ENCODE measurements at places on chromosomes 3 and 15. TPM values are rescaled to one million over a fixed set of nuclear protein-coding genes. Genes with fewer than 3 reads are reported as not detected.

DNA sequence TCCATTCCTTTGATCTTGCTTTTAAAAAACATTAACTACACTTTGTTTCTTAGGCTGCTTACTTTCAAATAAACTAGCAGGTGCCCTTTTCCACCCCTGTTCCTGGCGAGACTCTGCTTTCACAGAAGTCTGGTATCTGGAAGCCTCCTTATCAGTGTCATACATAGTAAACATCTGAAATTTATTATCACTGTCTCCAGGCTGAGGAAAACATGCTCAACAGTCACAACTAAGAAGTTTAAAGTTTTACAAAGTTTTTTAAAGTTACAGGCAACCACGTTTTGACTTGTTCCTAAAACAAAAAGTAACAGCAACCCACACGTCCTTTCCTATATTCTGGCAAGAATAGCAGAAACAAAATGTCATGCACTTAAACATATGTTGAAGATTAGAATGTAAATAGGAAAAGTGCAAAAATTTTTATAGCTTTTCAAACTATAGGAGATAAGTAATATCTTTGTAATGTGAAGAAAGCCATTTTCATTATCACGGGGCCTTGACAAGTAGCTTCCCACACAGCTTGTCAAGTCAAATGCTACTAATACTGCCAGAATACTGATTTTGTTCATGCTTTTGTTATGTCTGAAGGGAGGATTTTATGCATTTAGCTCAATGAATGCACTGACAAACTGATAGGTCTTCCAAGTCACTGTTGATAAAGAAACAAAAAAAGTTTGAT lies 275.2 kb upstream of the KCNMB2 start:
- DNase-seq, result no peak
- H3K4me1 ChIP-seq, result no peaks in the 10 kb centered on the region
- H3K27ac ChIP-seq, result no peak overlapping the region
- H3K36me3 ChIP-seq, result no peaks in the 10 kb centered on the region

The IQSEC1 gene
- 22.5 TPM for total RNA-seq

The ADAMTS7 gene
- 1.3 TPM for total RNA-seq

DNA sequence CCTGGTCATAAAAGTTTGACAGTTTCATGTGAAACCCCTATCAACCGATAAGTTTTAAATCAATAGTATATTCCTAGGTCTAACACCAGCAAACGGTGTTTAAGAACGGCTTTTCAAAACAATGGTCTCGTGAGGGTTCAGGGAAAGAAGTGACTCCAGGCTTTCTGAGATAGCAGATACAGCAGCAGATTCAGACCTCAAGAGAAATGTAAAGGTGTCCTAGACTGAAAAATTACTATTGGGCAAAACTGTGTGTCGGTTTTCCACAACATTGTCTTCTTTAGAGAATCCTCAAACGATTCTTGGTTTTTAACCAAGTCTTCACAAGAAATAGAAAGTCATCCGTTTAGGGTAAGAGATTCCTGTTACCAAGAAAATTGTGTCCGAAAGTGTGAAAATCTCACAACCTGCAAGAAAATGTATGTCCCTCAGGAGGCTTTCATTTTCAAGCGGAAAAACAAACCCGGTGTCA lies 1.2 kb downstream of the SETD2 start:
- H3K4me1 ChIP-seq, result peaks cover 53% of the 10 kb centered on the region
- peaks cover 31% of the 10 kb centered on the region for H3K36me3 ChIP-seq
- DNase-seq, result no peak
- H3K4me3 ChIP-seq, result peak overlapping the region; percentile 94
- peak overlapping the region; percentile 98 for H3K27ac ChIP-seq
- H3K27me3 ChIP-seq, result no peaks in the 10 kb centered on the region
